ENCODE measurements at places on chromosomes 3 and 15. TPM values are rescaled to one million over a fixed set of nuclear protein-coding genes. Genes with fewer than 3 reads are reported as not detected.

SIDT1 gene
- not detected for total RNA-seq

RFX7 gene
- total RNA-seq, result 3.6 TPM

SI gene
- not detected for total RNA-seq

APBA2 gene
- total RNA-seq, result 3.1 TPM

IL5RA gene
- total RNA-seq, result not detected

SLC26A6 gene
- total RNA-seq, result 20.2 TPM

CCDC174 gene
- total RNA-seq, result 8.9 TPM

HTR3E gene
- not detected for total RNA-seq

SEC22C gene
- 81.4 TPM for total RNA-seq

DISP2 gene
- total RNA-seq, result 0.38 TPM

CILP gene
- not detected for total RNA-seq

CHRNA7 gene
- 1.1 TPM for total RNA-seq

PLA2G4E gene
- not detected for total RNA-seq

PROK2 gene
- total RNA-seq, result not detected

SLITRK3 gene
- total RNA-seq, result not detected

NANOGP8 gene
- not detected for total RNA-seq

GUCA1C gene
- not detected for total RNA-seq

SPESP1 gene
- 2.8 TPM for total RNA-seq

HGD gene
- total RNA-seq, result 0.25 TPM

CNTN3 gene
- total RNA-seq, result 0.44 TPM
